Cortex of kidney (tissue), 1 donor: ENCODE measurements at places on chromosomes 3 and 15.

- no peak for DNase-seq
Measured at GRCh38 chr3:64863226-64864212, 175.7 kb upstream of the ADAMTS9 start.

- DNase-seq, result no peak
Measured at GRCh38 chr15:58840048-58840447, 68.9 kb downstream of the MINDY2 start.

DNA sequence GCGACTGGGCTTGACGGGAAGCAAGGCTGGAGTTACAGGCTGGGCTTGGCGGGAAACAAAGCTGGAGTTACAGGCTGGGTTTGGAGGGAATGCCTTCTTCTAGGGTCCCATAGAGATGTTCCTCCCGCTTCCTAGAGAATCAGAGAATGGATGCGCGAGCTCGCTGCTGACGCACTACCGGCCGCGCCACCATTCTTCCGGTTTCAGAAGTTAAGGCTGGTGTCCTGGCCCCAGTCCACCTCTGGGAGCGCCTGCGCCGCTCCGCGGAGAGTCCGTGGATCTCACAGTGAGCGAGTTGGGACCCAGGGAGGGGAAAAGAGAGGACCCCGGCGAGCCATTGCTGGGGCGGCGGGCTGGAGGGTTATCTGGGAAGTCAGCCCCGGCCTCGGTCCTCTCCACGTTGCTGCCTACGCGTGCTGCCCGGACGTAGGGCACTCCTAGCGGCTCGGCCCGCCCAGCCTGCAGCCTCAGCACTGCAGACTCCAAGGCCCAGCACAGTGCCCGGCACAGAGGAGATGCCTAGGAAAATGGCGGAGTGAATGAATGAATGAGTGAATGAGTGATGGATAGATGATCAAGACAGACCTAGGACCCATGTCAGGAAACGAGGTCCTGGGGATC lies at the start of gene ZNF502:
Gene ZNF502, plus strand, starts transcription at position 206 of the 621 bp plus-strand sequence. CDS start 7,602 bp downstream, outside the sequence.
- DNase-seq, result peak; percentile 16

DNA sequence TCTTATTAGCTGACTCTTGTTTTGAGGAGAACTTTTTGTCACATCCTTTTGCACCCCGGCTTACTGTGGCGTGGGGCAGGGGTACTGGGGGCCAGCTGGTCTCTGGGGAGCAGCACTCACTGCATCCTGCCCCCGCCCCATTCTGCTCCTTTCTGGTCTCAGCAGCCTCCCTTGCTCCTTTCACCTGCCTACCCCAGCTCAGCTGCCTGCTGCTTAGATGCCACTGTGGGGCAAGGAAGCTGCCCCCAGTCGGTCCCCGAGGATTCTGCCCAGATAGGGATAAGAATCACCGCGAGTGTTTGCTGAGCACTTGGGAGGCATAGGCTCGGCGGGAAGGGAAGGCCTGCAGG lies 32.0 kb downstream of the APBA2 start:
- no peak for DNase-seq

- DNase-seq, result no peak
Measured at GRCh38 chr15:58355382-58355971, 76.3 kb upstream of the LIPC start.
